ENCODE measurements at places on chromosomes 3 and 15. TPM values are rescaled to one million over a fixed set of nuclear protein-coding genes. Genes with fewer than 3 reads are reported as not detected.

- peaks cover 1% of the 10 kb centered on the region for H3K36me3 ChIP-seq
- H3K4me1 ChIP-seq, result peaks cover 30% of the 10 kb centered on the region
- no peak overlapping the region for H3K27ac ChIP-seq
- no peak for DNase-seq
- H3K4me3 ChIP-seq, result no peak overlapping the region
These were observed 25.2 kb downstream of the MAPKBP1 start for GRCh38 chr15:41799488-41799805.

- DNase-seq, result no peak
- H3K4me3 ChIP-seq, result no peak overlapping the region
- no peaks in the 10 kb centered on the region for H3K4me1 ChIP-seq
These were observed 73.3 kb downstream of the CHCHD6 start for GRCh38 chr3:126777366-126777765.

- DNase-seq, result no peak
- no peaks in the 10 kb centered on the region for H3K36me3 ChIP-seq
- H3K27me3 ChIP-seq, result no peaks in the 10 kb centered on the region
- no peak overlapping the region for H3K4me3 ChIP-seq
- H3K27ac ChIP-seq, result no peak overlapping the region
These were observed 463.3 kb downstream of the MAGI1 start for GRCh38 chr3:65575376-65575840.

- H3K27ac ChIP-seq, result no peak overlapping the region
- no peak overlapping the region for H3K4me3 ChIP-seq
- no peaks in the 10 kb centered on the region for H3K27me3 ChIP-seq
These were observed 46.5 kb upstream of the LIMD1 start for GRCh38 chr3:45547764-45548680.

- no peaks in the 10 kb centered on the region for H3K27me3 ChIP-seq
- H3K4me1 ChIP-seq, result peaks cover 12% of the 10 kb centered on the region
- H3K4me3 ChIP-seq, result no peak overlapping the region
- DNase-seq, result no peak
- no peak overlapping the region for H3K27ac ChIP-seq
These were observed 114.0 kb downstream of the LRRC28 start for GRCh38 chr15:99365242-99365641.

GOLGA8Q gene
- total RNA-seq, result 1.1 TPM

GRCh38 chr3:85835857-85836440, 877.2 kb downstream of the CADM2 start:
- no peak overlapping the region for H3K27ac ChIP-seq
- H3K36me3 ChIP-seq, result no peaks in the 10 kb centered on the region
- DNase-seq, result no peak
- H3K27me3 ChIP-seq, result no peaks in the 10 kb centered on the region
- no peak overlapping the region for H3K4me3 ChIP-seq

- no peaks in the 10 kb centered on the region for H3K4me1 ChIP-seq
- no peak for DNase-seq
- no peaks in the 10 kb centered on the region for H3K27me3 ChIP-seq
- no peak overlapping the region for H3K4me3 ChIP-seq
- no peak overlapping the region for H3K27ac ChIP-seq
These were observed 253.1 kb downstream of the NLGN1 start for GRCh38 chr3:173650596-173650995.

DNA sequence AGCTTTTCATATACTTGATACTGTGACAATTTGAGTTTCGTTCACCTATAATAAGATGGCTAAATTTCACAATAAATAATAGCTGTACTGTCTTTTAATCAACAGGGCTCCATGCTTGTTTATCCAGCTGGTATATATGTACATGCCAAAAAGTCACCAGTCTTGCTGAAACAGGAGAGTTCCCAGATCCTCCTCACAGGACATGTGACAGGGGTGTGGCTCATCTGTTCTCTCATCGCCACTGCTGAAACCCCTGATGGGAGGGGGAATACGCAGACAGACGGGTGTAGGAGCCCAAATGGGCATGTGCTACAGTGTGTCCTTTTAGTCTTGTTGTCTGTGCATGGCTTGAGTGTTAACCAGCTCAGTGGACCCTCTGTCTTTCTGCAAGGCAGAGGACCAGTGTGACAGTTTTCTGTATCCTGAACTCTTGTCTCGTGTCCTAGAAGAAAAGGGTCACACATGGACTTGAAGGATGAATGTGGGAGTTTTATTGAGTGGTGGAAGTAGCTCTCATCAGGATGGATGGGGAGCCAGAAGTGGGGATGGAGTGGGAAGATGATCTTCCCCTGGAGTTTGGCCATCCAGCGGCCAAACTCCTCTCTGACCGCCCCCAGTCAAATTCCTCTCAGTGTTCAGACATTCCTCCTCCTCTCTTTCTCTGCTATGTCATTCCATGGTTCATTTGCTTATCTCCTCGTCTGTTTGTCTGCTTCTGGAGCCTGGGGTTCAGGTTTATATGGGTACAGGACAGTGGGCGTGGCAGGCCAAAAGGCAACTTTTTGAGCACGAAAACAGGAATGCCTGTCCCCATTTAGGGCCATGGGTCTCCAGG, 113.1 kb upstream of the NECTIN3 start:
- H3K27me3 ChIP-seq, result no peaks in the 10 kb centered on the region
- no peaks in the 10 kb centered on the region for H3K4me1 ChIP-seq
- H3K4me3 ChIP-seq, result no peak overlapping the region

GRCh38 chr3:143810953-143811265, 37.4 kb downstream of the SLC9A9 start:
- no peaks in the 10 kb centered on the region for H3K27me3 ChIP-seq
- H3K4me1 ChIP-seq, result peaks cover 28% of the 10 kb centered on the region
- H3K27ac ChIP-seq, result no peak overlapping the region
- DNase-seq, result no peak
- H3K4me3 ChIP-seq, result no peak overlapping the region
- H3K36me3 ChIP-seq, result no peaks in the 10 kb centered on the region

GRCh38 chr15:67156834-67157233, 91.4 kb downstream of the SMAD3 start:
- DNase-seq, result no peak
- H3K36me3 ChIP-seq, result peaks cover 9% of the 10 kb centered on the region
- no peaks in the 10 kb centered on the region for H3K27me3 ChIP-seq
- no peak overlapping the region for H3K4me3 ChIP-seq
- H3K4me1 ChIP-seq, result peaks cover 21% of the 10 kb centered on the region
- H3K27ac ChIP-seq, result no peak overlapping the region

Measured in activated T-cell treated with anti-CD3 and anti-CD28 coated beads, Interleukin-2, amount 50 U/mL, for 72 hours (primary cell).